NCI-H2029 treated with DMSO at 0.1 percent for 48 hours (cell line): ENCODE measurements at places on chromosomes 16 and 17.

- DNase-seq: no peak
Observed at GRCh38 chr16:72195609-72196008, 23.7 kb upstream of the PMFBP1 start.

DNA sequence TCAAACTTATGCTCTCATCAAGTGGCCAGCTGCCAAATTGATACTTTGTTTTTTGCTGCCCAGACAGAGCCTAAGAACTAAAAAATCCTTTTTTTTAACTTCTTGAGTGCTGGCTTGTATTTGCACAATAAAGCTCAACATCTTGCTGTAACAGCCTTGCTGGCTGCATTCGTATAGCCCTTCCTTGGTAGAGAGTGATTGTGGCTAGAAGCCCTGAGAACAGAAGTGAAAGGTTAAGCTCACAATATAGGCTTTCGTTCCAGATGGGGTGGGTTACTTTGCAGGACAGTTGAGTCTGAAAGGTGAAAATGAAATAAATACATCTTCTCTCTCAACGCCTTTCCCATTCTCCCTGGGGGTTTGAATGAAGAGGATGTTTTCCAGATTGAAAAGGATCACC lies 278.8 kb downstream of the HS3ST3B1 start:
- DNase-seq: no peak

DNA sequence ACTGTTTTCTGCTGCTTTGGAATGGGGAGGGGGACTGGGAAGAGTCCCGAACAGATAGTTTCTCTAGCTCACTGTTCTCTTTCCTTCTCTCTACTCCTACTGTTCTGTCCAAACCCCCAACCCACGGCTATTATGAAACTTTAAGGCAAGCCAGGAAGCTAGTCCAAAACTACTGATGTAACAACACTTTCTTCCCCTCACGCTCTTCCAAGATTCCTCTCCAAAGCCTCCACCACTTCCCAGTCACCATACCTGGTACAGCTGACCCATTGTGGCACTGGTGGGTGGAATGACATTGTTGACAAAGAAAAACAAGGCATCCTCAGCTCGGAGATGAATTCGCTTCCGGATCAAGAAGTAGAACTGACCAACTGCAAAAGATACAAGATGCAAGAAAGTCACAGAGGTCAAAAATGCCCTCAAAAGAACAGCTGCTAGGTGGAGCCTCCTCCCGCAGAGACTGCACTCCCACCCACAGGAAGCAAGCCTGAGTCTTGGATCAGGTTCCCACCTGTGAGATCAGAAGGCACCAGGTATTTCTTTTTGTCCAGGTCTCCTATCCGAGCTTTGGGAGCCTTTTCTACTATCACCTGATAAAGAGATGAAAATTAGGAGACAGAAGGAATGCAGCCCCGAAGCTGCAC lies 1.0 kb downstream of the GABARAP start:
- DNase-seq: no peak

DNA sequence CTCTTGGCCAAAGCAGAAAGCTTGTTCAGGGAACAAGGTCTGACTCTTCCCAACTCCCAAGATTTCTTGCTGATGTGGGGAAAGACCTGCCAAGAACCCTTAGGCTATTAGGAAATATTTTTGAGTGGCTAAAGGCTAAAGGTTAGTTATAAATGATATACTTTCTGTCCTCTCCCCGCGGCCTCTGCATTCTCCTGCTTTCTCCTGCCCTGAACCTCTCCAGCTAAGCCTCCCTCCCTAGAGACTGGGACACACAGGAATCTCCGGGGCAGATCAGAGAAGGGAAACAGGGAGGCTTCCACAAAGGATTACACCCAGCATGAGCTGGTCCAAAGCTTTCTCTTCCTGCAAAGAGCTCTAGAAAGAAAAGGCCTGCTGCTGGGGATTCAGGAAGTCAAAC lies 2.3 kb downstream of the SLC43A2 start:
- DNase-seq: no peak

- DNase-seq: no peak
Observed at GRCh38 chr16:85611194-85611443, 2.0 kb upstream of the GSE1 start.

GRCh38 chr17:72538901-72539352 lies 418.1 kb downstream of the SOX9 start:
- no peak for DNase-seq

DNA sequence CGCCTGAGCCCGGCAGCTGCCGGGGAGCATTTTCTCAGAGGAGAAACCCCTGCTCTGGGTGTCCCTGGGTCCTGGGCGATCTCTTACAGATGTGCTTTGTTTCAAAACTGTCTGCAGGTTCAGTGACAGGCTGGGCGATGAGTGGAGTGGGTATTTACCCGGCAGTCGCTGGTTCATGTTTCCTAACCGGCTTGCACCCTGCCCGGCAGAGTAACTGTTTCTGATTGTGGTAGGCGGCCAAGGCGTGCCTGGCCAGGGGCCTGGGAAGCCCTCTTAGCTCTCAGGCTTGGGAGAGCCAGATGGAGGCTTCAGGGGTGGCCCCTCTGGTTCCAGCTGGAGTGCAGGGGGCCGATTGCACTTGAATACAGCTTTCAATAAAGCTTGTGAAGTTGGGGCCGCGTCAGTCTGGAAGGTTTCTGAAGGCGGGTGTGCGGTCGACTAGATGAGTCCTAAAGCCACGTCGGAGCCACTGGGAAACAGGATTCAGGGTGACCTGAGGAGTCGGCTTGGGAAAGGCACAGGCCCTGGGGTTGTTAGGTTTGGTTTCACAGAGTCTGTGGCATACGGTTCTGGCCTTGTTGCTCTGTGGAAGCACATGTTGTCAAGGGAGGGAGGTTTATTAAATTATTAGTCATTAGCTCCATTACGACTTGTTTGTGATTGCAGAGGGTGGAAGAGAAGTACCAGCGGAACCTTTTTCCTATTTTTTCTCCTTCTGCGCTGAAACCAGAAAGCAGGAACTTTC lies 1.4 kb downstream of the BAIAP2 start:
- no peak for DNase-seq

DNA sequence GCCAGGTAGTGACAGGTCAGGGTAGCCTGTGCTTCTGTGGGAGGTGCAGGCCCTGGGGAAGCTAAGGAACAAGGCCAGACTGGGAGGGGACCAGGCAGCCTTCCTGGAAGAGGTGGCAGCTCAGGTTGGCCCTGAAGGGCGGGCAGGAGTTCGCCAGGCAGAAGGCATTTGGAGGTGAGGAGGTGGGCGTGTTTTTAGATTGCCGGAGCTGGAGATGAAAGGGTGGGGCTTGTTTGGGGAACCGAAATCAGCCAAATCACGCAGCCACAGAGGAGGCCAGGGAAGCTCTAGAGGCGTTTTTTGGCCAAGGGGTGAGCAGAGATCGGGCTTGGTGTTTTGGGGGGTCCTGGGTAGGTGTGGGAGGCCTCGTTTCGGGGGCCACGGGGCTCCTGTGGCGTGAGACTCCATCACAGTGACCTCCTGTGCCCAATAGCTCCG lies 7.6 kb downstream of the ADCY7 start:
- no peak for DNase-seq

DNA sequence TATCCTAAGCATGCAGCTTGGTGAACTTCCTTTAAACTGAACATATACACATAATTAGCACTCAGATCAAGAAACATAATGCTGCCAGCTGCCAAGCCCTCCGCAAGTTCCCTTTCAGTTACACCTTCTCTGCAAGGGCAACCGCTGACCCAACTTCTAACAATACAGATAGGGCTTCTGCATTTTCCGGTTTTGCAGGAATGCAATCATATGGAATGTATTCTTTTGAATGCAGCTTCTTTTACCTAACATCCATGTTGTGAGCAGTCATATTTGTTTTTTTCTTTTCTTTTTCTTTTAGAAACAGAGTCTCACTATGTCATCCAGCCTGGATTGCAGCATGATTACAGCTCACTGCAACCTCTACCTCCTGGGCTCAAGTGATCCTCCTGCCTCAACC lies 110.7 kb downstream of the GSG1L start:
- no peak for DNase-seq

DNA sequence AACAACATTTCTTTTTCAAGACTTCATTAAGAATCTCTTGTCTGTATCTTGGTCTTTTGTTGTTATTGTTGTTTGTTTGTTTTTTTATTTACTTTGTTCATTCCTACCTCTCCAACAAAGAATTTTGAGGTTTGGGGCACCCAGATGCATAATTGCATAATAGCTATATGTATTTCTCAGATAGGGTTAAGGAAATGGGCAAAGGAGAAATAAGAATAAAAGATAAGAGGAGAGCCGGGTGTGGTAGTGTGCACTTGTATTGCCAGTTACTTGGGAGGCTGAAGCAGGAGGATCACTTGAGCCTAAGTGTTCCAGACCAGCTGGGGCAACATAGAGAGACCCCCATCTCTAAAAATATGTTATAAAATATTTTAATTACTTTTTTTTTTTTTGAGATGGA lies 30.5 kb downstream of the CDH1 start:
- DNase-seq: no peak

- peak; percentile 24 for DNase-seq
Observed at GRCh38 chr16:84518804-84519341, 14.4 kb upstream of the MEAK7 start.
